ENCODE measurements at places on chromosomes 4 and X.
A peak's percentile ranks its signal among the peaks of the same experiment; 100 is the strongest.

GRCh38 chr4:65623506-65623905 is 46.8 kb downstream of the EPHA5 start:
- no peak for DNase-seq

DNA sequence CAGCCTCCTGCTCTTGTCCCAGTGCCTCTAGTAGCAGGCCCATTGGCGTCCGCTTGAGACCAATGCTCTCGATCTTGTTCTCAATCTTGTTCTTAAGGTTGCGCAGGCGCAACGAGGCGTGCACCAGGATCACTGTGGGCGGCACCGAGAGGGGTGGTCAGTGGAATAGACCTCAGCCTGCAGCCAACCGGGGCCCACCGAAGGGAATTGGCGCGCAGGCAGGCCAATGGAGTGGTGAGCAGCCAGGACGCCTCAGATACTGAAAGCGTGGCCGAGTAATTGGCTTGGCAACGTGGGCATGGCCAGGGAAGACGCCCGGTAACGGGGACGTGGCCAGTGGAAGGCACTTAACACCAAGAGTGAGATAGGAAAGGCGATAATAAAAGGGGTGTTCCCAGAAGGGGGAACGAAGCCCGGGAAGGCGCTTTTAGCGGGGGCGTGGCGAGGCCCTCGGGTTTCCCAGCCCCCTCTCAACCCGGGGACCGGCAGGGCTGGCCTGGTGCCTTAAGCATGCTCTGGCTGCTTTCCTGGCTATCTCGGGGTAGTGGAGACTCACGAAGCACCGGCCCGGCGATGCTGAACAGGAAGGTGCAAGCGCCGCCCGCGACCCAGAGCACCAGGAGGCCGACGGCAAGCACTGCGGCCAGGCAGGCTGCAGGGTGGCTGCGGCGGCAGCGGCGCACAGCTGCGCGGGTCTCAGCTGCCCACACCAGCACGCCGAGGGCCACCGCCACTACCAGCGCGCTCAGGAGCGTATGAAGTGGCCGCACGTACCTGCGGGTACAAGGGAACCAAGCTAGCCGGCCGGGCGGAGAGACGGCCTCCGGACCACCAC is 1.7 kb downstream of the PRAF2 start:
- no peak for DNase-seq

DNA sequence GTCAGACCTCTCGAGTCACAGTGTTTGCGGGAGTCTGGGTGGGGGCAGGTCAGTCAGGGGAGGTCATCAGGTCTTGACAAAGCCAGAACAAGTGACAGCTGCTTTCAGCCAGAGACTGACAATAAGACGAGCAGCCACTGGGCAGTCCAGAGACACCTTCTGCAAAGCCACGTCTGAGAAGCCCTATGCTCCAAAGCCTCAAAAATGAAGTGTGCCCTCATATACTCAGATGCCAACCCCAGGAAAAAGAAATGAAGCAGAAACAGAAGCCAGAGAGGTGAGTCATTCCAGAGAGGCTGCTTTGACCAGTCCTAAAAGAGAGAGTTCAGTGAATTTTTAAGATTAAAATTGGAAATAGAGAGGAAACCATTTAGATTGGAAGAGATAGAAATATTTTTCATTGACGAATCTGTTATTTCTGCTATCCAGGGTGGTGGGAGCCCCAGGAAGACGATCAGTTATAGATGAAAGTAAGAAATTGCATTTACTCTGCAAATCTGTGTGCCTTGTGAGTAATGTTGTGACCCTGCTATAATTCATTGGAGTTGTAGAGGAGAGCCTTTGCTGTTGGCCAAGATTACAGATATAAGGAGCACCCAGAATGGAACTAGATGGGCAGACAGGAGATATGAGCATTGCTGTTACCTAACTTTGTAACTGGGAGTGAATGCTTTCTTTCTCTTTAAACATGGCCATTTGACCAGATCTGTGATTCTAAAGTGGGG is 77.9 kb downstream of the LRRC66 start:
- DNase-seq, result no peak

GRCh38 chrX:118824173-118824730 is 628 bp downstream of the ZCCHC12 start:
- no peak for DNase-seq

GRCh38 chrX:132489578-132490419 is 961 bp upstream of the MBNL3 start:
- DNase-seq, result no peak

GRCh38 chr4:8312976-8313375 is 43.4 kb downstream of the HTRA3 start:
- DNase-seq, result no peak

DNA sequence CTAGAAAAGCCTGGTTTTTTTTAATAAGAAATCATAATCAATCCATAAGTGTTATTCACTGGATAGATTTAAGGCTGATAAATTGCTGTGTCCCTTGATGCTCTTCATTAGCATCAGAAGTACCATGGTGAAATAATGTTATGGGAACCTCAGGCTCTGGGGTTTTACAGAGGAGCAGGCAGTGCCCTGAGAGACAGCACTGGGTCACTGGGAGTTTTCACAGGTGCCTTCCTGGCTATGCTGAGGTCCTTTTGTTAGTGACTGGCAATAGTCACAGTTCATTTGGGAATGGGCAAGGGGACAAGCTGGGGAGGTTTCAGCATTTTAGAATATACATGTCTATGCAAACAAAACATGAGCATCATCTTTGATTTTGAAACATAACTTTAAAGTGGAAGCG is 38.6 kb downstream of the ANK2 start:
- DNase-seq, result no peak

- peak; percentile 50 for DNase-seq
Observed at GRCh38 chrX:103774070-103774642, 2.5 kb upstream of the PLP1 start.

- DNase-seq, result no peak
Observed at GRCh38 chr4:53355930-53356521, 9.8 kb downstream of the SCFD2 start.

DNA sequence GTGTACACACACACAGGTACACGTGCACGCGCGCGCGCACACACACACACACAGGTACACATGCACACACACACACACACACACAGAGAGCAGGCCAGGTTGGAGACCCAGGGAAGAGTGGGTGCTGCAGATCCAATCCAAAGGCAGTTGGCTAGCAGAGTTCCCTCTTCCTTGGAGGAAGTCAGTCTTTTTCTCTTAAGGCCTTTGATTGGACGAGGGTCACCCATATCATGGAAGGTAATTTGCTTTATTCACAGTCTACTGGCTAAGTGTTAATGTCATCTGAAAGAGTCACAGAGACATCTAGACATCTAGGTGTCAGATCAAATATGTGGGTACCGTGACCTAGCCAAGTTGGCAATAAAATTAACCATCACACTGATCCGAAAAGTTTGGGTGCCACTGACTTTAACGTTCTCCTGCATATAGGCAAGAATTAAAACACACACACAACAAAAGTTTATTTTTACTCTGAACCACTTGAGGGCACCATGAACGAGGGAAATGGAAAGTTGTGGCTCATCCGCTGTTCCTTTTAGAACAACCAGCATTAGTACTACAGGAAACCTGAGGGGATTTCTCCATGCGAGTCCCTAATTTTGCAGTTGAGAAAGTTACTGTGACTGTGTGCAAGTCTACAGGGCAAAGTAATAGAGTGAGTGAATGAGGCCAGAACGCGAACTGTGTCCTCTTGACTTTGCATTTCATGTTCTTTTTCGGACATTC is 66.0 kb upstream of the STOX2 start:
- DNase-seq, result no peak

- no peak for DNase-seq
Observed at GRCh38 chr4:13989501-13989900, 362.0 kb upstream of the BOD1L1 start.

GRCh38 chr4:184167576-184167975 is 50.1 kb downstream of the ENPP6 start:
- no peak for DNase-seq

- no peak for DNase-seq
Observed at GRCh38 chr4:101221294-101221693, 126.0 kb downstream of the PPP3CA start.

GRCh38 chr4:164136180-164136616 is 617.7 kb upstream of the SMIM31 start:
- DNase-seq, result no peak

- DNase-seq, result no peak
Observed at GRCh38 chr4:93237521-93237920, 591.0 kb upstream of the ATOH1 start.

DNA sequence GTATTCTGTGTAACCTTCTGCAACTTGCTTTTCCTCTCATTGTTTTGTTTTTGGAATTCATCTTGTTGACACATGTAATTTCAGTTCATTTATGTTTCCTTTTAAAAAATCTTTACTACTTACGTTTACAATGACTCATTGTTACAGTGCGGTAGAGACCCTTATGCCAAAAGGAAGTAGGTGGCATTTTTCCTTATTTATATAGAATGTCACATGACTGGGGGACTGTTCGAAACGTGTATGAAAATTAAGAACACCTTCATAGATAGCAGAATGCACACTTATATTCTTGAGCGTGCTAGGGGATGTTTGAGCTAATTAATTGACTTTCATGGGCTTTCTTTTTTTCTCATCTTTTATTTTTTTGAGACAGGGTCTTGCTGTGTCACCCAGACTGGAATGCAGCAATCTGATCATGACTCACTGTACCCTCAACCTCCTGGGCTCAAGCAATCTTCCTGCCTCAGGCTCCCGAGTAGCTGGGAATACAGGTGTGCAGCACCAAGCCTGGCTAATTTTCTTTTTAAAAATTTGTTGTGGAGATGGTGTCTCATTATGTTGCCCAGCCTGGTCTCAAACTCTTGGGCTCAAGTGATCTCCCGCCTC is 7.3 kb downstream of the REPS2 start:
- no peak for DNase-seq

DNA sequence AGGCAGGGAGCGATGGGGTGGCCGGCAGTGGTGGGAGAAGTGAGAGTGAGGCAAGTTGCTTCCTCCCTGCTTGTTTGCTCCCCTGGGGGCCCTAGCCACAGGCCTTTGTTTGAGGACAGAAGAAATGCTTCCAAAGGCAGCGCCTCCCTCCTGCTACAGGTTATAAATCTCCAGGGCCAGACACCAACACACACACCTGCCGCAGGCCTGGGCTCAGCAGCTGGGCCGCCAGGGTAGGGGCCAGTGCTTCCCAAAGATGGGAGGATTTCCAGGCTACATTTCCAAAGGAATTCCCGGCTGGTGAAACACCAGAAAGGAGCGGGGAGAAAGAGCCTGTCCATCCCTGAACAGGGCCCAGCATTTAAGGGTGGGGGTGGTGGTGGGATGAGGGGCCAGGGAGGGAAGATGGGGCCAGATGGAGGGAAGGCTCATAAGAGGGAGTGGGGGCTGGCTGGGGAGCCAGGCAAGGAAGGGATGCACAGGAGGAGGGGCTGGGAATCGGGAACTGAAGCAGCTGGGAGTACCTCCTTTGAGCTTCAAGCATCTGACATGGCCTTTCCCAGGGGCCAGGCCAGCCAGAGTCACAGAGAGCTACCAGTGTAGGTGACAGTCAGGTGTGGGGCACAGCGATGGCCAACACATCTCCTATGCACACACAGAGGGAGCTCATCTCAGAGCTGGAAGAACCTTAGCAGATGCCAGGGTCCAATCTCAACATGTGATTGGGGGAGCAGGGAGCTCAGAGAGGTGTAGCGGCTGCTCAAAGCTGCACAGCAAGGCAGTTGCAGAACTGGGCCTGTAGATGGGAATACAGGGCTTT is 143.9 kb downstream of the PJA1 start:
- no peak for DNase-seq

DNA sequence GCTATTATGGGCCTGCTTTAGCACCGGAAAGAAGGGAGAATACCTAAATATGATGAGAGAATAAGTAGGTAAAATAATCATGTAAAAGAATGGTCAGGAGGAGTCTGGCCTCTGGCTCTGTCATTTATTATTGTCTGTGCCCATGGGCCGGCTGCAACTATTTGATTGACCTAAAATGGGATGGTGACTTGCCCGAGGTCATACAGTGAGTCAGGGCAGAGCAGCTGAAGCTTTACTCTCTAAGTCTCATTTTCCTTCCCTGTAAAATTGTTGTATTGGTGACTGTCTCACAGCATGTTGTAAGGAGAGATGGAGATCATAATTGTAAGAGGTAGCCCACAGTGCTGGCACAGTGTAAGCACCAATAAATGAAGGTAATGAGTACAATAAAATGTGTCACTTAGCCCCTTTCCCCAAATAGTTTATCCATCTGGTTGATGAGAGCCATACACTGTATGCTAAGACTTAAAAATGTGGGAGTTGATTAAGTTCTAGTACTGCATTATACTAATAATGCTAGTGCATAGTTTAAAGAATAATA is 39.6 kb downstream of the RUFY3 start:
- DNase-seq, result no peak

- DNase-seq, result no peak
Observed at GRCh38 chr4:3445829-3446545, 4.2 kb downstream of the HGFAC start.

- DNase-seq, result no peak
Observed at GRCh38 chr4:25861280-25861950, 1.4 kb downstream of the SEL1L3 start.

GRCh38 chr4:104811727-104812126 is 317.0 kb upstream of the CXXC4 start:
- DNase-seq, result no peak

DNA sequence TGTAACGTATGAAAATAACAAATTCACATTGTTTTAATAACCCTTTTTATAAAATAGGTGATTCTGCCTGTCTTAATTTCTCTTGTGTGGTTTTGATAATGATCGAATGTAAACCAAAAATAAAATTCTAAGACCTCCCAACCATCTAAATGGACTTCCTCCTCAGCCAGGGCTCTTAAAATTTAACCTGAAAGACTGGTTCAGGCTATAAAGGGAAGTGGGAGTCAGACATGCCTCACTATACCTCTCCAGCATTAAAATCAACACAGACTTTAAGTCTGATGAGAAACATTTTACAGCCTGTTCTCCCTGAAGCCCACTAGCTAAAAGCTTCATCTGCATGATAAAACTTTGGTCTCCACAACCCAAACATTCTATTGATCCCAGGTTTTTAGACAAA is 97.6 kb upstream of the STIM2 start:
- no peak for DNase-seq

- peak; percentile 86 for DNase-seq
Observed at GRCh38 chr4:113483131-113483530, 278.4 kb downstream of the CAMK2D start.

GRCh38 chrX:49862093-49862492 is 17.2 kb upstream of the USP27X start:
- DNase-seq, result no peak

GRCh38 chrX:54808109-54808604 is 612 bp downstream of the MAGED2 start:
- peak; percentile 24 for DNase-seq

DNA sequence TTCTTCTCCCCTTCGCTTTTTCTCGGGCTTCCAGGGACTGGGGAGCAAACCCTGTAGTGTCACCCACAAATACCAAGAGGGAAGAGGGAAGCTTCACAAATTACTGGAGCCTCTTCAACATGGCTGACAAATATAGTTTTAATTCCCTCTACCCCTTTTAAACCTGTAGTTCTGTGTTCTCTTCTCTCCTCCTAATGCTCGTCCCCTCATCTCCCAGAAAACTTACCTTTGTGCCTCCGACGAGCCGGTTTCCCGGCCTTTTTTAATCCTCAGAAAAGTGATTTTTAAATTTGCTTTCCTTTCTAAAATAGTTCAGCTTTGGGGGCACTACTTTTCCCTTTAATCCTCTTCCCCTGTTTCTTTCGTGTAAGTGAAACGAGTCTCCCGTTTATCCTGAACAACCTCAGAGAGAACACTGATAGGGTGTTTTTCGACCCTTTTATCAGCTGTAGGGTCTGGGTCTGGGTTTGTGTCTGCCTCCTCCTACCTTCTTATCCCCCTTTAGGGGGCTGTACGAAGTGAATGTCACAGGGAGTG is 408 bp downstream of the TET2 start:
- DNase-seq, result no peak

GRCh38 chr4:146949559-146949958 is 3.9 kb upstream of the TTC29 start:
- no peak for DNase-seq

Measured in COLO829 (cell line).